Adrenal gland (tissue), 19 donors: ENCODE measurements at places on chromosomes 3 and 15. TPM values are rescaled to one million over a fixed set of nuclear protein-coding genes. Genes with fewer than 3 reads are reported as not detected.

MAN2A2 gene
- polyA plus RNA-seq, result 26.5 TPM

GOLGA8O gene
- polyA plus RNA-seq, result 0.27 TPM

DNA sequence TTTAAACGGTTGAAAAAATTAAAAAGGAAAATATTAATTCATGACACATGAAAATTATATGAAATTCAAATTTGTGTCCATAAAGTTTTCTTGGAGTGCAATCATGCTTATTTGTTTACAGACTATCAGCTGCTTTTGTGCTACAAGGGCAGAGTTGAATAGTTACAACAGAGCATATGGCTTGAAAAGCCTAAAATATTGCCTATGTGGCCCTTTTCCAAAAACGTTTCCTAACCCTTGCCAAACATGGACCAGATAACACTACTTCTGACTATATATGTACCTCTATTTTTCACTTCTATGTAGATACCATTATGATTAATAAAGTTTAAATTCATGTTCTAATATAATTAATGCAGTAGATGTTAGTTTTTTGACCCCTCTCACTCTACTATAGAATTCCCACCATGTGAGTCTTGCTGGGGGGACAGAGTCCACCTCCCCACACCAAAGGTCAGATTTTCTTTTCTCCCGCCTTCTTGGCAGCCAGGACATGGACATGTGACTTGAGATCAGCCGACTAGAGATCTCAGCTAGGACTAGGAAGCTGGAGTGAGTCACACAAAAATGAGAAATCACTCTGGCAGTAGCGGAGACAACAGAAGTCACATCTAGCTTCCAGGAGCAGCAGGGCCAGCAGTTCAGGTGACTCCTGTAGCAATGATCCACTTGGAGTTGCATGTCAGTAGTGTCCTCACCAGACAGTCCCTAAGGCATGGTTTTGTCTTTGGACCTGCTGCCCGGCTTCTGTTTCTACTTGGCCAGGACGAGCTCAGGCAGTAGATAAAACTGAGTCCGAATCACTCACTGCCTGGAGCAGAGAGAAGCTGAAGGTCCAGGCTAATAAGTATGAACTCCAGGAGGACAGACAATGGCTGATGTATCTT, 22.4 kb downstream of the CIAO2A start:
- peak; percentile 91 for DNase-seq
- H3K4me3 ChIP-seq, result no peak overlapping the region
- no peaks in the 10 kb centered on the region for H3K36me3 ChIP-seq
- no peaks in the 10 kb centered on the region for H3K27me3 ChIP-seq

- H3K36me3 ChIP-seq, result no peaks in the 10 kb centered on the region
- H3K27ac ChIP-seq, result no peak overlapping the region
- H3K27me3 ChIP-seq, result no peaks in the 10 kb centered on the region
- H3K4me1 ChIP-seq, result peaks cover 8% of the 10 kb centered on the region
- H3K4me3 ChIP-seq, result no peak overlapping the region
- no peak for DNase-seq
Observed at GRCh38 chr15:41868321-41868720, 25.5 kb downstream of the SPTBN5 start.

DNA sequence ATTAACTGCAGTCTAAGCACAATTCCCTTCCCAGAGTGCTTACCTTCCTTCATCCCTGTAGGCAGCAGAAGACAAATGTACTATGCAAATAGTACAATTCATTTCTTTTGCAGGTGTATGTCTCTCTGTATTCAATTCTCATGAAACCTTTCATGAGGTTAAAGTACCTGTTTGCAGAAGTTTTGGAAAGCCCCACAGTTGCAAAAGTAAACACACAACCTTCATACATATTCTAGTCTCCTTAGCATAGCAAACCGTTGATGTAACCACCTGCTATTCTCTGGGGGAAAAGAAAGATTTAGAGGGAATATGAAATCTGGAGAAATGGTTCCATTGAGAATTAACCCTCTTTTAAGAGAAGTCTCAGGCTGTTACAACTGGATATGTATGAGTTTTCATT, 200.3 kb upstream of the SUCLG2 start:
- no peak overlapping the region for H3K27ac ChIP-seq
- no peaks in the 10 kb centered on the region for H3K36me3 ChIP-seq
- no peak overlapping the region for H3K4me3 ChIP-seq
- no peak for DNase-seq

DNA sequence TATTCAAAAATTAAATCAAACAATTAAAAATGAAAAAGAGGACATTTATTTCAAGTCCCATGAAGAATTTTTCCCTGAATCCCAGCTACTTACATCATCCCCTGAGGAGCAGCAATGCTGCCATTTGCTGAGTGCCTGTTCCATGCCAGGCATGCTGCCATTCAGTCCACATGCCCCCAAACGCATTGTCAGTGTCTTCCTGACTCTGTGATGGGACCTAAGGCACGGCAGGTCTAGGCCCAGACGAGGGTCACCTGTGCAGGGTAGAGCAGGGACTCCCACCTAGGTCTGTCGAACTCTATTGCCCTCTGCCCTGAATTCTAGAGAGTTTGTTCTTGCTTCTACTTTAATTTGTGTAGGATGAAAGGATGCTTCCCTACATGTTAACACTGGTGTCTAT, 7.0 kb downstream of the PSTPIP1 start:
- H3K27me3 ChIP-seq, result no peaks in the 10 kb centered on the region
- no peak for DNase-seq
- H3K36me3 ChIP-seq, result no peaks in the 10 kb centered on the region
- no peak overlapping the region for H3K4me3 ChIP-seq
- no peak overlapping the region for H3K27ac ChIP-seq
- no peaks in the 10 kb centered on the region for H3K4me1 ChIP-seq

DNA sequence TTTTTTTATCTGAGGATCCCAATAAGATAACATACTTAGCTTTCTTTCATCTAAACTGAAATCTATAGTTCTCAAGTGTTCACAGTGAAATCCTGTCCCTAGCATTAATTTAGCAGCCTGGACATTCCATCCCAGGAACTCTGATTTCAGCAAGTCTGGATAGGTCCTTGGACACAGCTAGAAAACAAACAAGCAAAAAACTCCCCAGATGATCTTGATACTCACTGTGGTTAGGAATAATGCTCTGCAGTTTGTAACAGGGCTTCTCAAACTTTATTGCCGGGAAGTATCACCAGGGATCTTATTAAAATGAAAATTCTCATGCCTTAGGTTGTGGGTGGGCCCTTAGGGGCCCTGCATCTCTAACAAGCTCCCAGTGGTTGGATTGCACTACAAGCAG, 24.3 kb downstream of the THBS1 start:
- no peak overlapping the region for H3K4me3 ChIP-seq
- no peak for DNase-seq
- no peaks in the 10 kb centered on the region for H3K4me1 ChIP-seq
- H3K36me3 ChIP-seq, result no peaks in the 10 kb centered on the region
- H3K27me3 ChIP-seq, result no peaks in the 10 kb centered on the region
- H3K27ac ChIP-seq, result no peak overlapping the region

- peaks cover 66% of the 10 kb centered on the region for H3K27me3 ChIP-seq
- no peak overlapping the region for H3K27ac ChIP-seq
- no peaks in the 10 kb centered on the region for H3K36me3 ChIP-seq
- no peak for DNase-seq
- no peak overlapping the region for H3K4me3 ChIP-seq
Observed at GRCh38 chr3:165196577-165197480, 645 bp upstream of the SLITRK3 start.

DNA sequence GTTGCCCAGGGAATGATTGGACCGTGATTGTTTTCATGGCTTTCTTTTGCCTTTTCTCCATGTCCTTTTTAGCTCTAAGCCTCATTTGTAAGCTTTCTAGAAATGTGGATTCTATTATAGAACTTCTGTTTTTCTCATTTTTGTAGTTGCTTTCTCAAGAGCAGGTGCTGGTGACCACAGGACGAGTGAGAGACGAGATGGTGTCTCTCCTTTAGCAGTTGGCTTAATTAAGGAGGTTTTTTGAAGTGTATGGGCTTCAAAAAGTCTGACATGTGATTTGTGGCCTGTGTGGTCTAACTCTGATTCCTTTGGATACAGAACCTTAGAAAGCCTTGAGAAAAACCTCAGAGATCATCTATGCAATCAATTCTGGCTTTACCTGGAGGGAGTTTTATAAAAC, 292.8 kb downstream of the LPP start:
- H3K27ac ChIP-seq, result no peak overlapping the region
- H3K4me3 ChIP-seq, result no peak overlapping the region
- no peak for DNase-seq
- H3K27me3 ChIP-seq, result no peaks in the 10 kb centered on the region

GRCh38 chr15:70172124-70172523, 74.4 kb upstream of the TLE3 start:
- H3K4me3 ChIP-seq, result no peak overlapping the region
- no peak overlapping the region for H3K27ac ChIP-seq
- no peak for DNase-seq
